Umbilical cord (tissue), 2 donors: ENCODE measurements at places on chromosomes 2 and 18. TPM values are rescaled to one million over a fixed set of nuclear protein-coding genes. Genes with fewer than 3 reads are reported as not detected.

ATP6V1B1 gene
- not detected for total RNA-seq

KHK gene
- 3.4 TPM for total RNA-seq

PUM2 gene
- total RNA-seq = 61.2 TPM

MC4R gene
- 4.1 TPM for total RNA-seq

UGT1A4 gene
- total RNA-seq = not detected

BMP10 gene
- total RNA-seq = 0.48 TPM

ALPI gene
- 2.9 TPM for total RNA-seq

PAX8 gene
- 0.24 TPM for total RNA-seq

UGT1A3 gene
- total RNA-seq = not detected

FASTKD1 gene
- total RNA-seq = 14.2 TPM

CROCC2 gene
- 3.1 TPM for total RNA-seq

B3GNT7 gene
- total RNA-seq = 3.9 TPM

SLC5A7 gene
- 5.3 TPM for total RNA-seq

SLC19A3 gene
- 6.7 TPM for total RNA-seq

NR4A2 gene
- 2.2 TPM for total RNA-seq

GALNT3 gene
- total RNA-seq = 11.8 TPM

SERPINB3 gene
- total RNA-seq = 0.96 TPM

RAB17 gene
- 1.2 TPM for total RNA-seq

CPLX4 gene
- 2.4 TPM for total RNA-seq

SERPINB13 gene
- 8.7 TPM for total RNA-seq

MTERF4 gene
- 57.1 TPM for total RNA-seq

FAM210A gene
- total RNA-seq = 26.2 TPM

PAIP2B gene
- 6.3 TPM for total RNA-seq

CRYGD gene
- total RNA-seq = not detected

RAB6D gene
- total RNA-seq = 3.6 TPM

DCDC2C gene
- 1.7 TPM for total RNA-seq

GATA6 gene
- 53.0 TPM for total RNA-seq

AQP12B gene
- total RNA-seq = 0.96 TPM

RNF125 gene
- 21.4 TPM for total RNA-seq

LAMA3 gene
- total RNA-seq = 50.6 TPM

SNORC gene
- 0.24 TPM for total RNA-seq

IKZF2 gene
- total RNA-seq = 26.5 TPM

NT5C1B gene
- total RNA-seq = 4.3 TPM

DOK1 gene
- total RNA-seq = 12.0 TPM

FSHR gene
- not detected for total RNA-seq

SUCLG1 gene
- total RNA-seq = 63.8 TPM

LCT gene
- 1.7 TPM for total RNA-seq

SEMA4C gene
- 25.5 TPM for total RNA-seq

CXXC1 gene
- 19.0 TPM for total RNA-seq

CNTNAP5 gene
- total RNA-seq = 2.6 TPM
